ENCODE measurements at places on chromosomes 2 and 18.
A peak's percentile ranks its signal among the peaks of the same experiment; 100 is the strongest.

- no peak for DNase-seq
Observed at GRCh38 chr2:185215497-185215896, 523.1 kb upstream of the FSIP2 start.

GRCh38 chr2:197037863-197038398, 111.4 kb upstream of the PGAP1 start:
- no peak for DNase-seq

DNA sequence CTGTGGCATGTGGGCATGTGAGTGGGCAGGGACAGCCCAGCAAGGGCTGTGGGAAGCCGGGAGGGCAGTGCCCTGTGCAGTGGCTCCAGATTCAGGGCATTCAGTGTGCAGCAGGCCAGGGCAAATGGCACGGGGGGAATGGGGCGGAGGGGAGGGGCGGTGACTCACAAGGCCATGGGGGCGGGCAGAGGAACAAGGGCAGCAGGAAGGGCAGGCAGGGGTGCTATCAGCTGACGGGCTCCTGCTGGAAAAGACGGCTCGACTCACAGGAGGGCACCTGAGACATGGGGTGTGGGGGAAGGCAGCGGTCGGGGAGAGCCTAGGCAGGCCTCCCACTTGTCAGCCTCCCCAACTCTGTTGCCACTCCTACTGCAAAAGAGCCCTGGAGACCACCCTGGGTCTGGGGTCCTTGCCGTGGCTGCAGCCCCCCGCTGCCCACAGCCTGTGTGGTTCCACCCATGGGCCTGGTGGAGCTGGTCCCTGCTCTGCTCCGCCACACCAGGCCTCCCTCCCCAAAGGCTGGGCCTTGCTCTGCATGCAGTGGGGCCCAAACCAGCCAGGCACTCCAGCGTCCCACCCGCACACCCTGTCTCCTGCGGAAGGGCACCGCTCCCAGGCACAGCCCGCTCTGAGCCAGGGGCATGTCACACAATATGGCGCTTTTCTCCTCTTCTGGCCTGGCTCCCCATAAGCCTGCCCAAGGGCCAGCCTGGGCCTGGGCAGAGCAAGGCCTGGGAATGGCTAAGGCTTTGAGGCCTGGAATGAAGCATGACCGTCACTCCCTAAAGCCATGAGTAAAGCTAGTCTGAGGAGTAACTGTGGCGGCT, 25.9 kb downstream of the HS6ST1 start:
- no peak for DNase-seq

DNA sequence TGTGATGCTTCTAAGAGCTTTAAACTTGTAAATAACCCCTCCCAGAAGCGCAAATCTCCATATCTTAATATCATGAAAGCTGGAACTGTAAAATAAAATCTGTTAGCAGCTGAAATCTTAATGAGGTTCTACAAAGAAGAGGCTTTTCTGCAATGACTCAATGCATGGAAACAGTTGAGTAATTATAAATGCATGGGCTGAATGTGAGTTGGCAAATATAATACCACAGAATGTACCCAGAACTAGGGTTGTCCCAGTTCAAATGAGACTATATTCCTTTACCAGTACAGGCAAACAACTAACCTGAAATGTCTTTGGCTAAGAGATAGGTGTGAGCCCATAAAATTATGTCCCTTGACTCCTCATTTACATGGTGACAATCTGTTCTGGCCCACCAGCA, 52.9 kb downstream of the SATB2 start:
- DNase-seq, result no peak

DNA sequence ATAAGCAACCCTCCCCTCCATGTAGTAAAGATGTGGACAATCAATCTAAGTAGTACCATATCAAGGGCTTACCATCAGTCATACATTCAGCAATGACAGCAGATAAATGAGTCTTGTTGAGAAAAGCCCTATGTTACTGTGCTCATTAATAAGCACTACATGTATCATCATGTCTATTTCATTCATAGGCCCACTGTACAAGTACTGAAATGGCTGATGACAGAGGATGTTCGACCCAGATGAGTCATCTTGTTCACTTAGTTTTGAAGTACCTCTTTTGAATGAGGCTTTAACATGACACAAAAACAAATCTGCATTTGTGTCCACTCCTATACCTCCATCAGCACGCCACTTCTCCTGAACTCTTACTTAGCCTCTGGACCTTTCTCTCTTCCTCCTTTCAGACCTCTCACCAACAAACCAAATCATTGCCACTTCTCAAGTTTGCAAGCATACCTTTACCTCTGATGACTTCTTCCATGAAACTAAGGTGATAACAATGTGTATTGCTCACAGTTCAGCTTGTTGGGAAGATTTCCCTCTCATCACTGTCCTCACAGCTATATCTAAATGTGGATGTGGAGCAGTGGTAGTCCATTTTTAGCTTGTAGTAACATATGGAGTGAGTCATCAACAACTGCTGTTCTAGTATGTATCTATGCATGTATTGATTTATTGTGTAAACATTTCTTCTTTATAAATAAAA, 921.0 kb upstream of the SLC39A10 start:
- peak; percentile 0 for DNase-seq

- no peak for DNase-seq
Observed at GRCh38 chr2:397926-398325, 110.0 kb upstream of the ALKAL2 start.

DNA sequence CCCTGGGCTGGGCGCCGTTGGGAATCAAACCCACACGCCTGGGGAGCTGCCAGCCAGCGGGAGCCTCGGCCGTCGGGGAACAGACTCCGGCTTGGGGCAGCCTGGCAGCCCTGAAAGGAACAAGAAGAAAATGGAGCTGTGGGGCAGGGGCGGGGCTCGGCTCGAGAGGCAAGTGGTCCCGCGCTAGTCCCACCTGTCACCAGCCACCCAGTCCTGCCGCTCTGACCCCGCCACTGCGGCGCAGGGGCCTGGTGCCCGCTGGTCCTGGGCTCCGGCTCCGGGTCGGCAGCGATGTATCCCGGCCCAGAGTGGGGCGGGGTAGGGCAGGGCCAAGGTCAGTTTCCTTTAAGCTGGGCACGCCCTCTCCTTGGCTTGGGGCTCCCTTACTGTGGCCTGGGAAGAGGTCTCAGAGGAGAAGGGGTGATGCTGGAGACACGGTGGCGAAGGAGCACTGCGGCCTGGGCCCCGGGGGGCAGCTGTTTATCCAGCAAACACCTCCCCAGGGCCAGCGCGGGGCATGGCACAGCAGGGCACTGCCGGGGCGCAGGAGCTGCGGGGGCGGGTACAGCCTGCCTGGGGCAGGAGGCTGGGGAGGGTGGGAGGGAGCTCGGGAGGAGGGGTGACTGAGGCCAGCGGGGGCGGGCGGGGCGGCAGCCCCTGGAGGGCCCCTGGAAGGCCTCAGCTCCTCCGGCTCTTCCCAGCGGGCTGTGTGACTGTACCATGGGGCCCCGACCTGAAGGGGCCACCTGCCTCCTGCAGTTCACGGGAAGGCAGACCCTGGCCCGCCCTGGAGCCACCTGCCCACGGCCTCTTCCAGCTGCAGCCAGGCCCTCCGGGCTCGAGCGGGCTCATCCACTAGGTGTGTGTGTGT, 15.6 kb downstream of the ODC1 start:
- DNase-seq, result no peak

DNA sequence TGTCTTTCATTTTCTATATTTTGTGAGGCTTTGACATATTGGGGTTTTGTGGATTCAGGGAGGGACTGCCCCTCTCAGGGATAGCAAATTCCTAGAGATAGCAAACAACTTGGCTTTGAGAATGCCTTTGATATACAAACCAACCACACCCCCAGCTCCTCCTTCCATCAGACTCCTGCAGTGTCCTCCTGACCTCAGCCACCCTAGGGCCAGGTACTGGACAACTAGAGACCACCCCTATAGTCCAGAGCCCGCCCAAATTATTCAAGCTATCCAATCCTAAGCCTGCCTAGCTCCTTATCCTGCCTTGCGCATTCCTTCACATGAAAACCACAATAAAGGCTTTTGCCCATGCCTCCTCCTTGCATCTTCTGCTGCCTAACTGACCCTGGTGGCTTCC, 22.9 kb upstream of the STAM2 start:
- DNase-seq, result no peak
